ENCODE measurements at places on chromosomes 1 and 21.

DNA sequence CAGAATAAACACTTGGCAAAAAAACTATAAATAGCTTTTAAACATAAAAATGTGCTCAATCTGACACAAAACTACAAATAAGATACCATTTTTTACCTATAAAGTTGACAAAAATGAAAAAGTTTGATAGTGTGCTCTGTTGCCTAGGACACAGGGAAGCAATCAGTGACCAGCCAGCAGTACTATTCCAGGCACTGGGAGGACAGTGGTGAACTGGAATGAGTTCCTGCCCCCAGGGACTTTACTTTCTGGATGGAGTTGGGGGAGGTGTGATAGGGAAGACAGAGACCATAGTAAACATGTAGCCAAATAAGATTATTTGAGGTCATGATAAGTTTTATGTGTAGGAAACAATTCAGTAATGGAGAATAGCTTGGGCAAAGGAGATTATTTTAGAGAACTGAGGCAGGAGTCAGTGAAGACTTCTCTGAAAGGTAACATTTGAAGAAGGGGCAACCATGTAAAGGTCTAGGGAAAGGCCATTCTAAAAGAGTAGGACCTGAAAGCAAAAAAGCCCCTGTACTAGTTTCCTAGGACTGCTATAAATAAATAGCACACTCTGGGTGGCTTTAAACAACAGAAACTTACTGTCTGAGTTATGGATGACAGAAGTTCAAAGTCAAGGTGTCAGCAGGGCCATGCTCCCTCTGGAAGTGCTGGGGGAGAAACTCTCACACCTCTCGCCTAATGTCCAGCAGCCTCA, 42.0 kb downstream of the EEIG2 start:
- DNase-seq = no peak

DNA sequence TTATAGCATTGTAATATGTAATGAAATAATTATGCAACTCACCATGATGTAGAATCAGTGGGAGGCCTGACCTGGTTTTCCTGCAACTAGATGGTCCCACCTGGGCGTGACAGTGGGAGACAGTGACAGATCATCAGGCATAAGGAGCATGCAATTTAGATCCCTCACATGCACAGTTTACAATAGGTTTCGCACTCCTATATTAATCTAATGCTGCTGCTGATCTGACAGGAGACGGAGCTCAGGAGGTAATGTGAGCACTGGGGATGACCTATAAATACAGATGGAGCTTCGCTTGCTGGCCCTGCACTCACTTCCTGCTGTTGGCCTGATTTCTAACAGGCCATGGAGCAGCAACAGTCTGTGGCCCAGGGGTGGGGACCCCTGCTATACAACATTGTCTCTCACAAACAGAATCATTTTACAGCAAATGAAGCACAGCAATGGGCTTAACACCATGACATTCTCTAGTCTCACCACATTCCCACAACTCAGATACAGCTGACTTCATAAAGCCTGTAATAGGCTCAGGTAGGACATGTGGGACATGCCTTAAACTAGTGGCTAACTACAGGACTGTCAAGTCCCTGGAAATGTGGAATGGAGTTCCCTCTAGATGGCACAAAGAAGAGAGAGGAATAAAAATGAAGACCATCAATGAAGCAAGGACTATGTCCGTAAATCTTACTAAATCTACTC, 40.7 kb upstream of the SLC5A9 start:
- no peak for DNase-seq

DNA sequence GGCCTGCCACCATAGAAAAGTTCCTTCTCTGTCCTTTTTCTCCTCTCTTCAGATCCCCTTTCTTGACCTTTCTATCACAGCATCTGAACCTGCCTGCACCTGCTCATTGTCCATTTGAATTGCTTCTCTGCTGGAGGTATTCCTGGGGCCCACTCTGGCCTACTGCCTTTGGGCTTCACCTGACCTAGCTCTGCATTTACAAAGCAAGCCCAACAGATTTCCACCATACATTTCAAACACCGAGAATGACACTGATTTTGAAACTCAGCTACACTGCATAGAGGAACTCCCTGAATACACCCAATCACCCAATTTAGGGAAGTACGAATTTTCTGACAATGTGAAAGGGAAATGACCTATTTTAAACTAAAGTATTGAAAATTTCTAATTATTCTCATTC, 284.5 kb upstream of the USP25 start:
- DNase-seq = no peak

- DNase-seq = no peak
Measured at GRCh38 chr1:110227774-110228173, 17.7 kb downstream of the KCNC4 start.

- no peak for DNase-seq
Measured at GRCh38 chr1:95990033-95990432, 731.6 kb upstream of the PTBP2 start.

DNA sequence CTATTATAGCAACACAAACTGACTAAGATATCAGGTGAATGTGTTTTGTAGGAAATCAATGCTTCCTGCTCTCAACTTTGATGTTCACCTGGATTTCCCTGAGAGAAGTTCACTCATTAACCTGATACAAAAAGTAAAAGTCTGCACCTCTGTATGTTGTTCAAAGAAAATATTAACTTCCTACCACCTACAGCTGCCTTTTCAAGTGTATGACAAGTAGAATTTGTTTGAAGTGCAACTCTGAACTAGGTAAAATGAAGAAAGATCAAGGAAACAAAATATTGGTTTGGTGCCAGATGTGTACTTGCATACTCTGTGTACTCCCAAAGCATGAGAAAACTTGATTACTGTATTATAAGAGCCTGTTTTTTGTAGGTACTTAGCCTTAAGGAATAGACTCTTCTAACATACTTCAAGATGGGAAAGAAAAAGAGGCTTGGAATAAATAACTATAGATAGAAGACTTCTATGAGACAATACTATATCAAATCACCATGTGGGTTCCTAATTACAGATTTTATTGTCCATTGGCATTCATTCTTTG, 193.4 kb downstream of the APP start:
- no peak for DNase-seq

GRCh38 chr1:39690794-39691382, 345 bp downstream of the HPCAL4 start:
- DNase-seq = no peak

DNA sequence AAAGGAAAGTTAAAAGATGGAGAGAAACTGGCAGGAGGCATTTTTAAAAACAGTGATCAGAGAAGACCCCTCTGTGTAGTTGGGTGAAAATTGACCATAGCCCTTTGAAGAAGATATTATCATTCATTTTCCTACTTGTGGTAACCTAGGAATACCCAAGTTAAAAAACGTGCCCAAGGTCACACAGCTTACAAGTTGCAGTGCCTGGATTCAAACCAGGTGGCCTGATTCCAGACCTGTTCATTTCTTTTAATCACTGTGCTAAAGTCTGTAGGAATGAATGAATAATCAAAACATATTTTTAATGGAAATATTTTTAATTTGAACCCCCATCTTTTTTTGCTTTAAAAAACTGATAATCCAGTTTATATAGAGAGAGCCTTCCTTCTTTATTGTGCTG, 35.6 kb downstream of the MARK1 start:
- DNase-seq = no peak

GRCh38 chr1:70025846-70026245, 179.5 kb downstream of the LRRC40 start:
- DNase-seq = no peak

- DNase-seq = no peak
Measured at GRCh38 chr1:37189111-37189510, 154.8 kb upstream of the GRIK3 start.

GRCh38 chr1:22472596-22472995, 20.9 kb downstream of the ZBTB40 start:
- no peak for DNase-seq

- no peak for DNase-seq
Measured at GRCh38 chr1:168686666-168687065, 42.3 kb downstream of the DPT start.

- no peak for DNase-seq
Measured at GRCh38 chr1:10440305-10440704, 9.5 kb upstream of the CORT start.

DNA sequence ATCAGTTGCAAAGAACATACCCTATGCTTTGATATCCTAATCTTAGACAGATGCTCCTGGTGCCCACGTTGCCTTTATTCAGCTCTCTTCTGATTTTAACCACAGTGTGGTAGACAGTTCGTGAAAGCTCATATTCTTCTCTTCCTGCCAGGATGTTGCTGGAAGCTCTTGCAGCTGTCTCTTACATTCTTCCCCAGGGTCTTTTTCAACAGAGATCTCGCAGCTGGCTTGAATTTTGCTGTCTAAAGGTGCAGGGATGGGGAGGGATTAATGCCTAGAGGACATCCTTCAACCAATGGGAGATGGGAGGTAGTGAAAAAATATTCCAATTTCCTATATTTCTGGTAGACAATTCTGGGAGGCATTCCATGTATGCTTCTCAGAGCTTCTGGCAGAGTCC, 150.0 kb upstream of the APP start:
- no peak for DNase-seq

- no peak for DNase-seq
Measured at GRCh38 chr1:47686731-47687630, 249.1 kb downstream of the FOXD2 start.

GRCh38 chr21:33024201-33025103, 1.3 kb upstream of the OLIG2 start:
- DNase-seq = no peak

DNA sequence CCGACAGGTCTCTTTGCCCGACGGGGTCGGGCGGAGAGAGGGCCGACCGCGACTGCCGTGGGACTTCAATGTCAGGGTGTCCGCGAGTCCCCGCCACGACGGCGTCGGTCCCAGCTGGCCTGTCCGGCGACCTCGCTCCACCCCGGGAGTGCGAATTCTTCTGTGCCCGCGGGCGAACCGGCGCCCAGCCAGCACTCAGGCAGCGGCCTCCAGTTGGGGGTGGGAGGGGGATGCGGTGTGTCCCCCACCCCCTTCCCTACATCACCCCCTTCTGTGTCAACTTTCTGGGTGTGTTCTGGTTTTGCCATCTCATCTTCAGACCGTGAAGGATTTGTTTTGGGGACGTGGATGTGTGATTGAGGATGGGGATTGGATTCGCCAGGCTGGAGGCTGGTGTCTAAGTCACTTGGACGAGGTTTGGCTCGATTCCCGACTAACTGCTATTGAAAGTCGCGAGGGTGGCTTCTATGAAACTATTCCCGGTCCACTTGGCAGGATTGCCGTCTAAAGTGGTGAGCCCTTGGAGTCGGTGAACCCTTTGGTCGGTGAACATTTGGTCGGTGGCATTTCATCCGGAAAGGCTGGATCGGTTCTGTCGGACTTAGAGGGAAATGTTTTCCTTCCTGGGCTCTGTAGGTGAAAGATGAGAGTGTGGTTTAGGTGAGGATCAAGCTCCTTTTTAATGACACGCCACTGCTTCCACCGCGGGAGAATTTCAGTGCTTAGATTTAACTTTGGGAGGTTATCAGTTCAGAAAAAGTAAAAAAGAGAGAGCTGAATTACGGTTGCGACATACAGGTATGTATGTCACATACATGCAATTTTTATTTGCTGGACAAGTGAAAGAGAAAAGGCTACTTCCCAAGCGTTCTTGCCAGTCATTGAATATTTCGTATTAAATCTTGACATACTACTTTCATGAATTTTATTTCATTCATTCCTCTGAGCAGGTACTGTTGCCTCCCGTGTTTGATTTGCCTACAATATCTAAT, 771 bp downstream of the ABCD3 start:
- peak; percentile 8 for DNase-seq

- DNase-seq = peak; percentile 29
Measured at GRCh38 chr1:175757381-175758015, 14.1 kb upstream of the TNR start.

DNA sequence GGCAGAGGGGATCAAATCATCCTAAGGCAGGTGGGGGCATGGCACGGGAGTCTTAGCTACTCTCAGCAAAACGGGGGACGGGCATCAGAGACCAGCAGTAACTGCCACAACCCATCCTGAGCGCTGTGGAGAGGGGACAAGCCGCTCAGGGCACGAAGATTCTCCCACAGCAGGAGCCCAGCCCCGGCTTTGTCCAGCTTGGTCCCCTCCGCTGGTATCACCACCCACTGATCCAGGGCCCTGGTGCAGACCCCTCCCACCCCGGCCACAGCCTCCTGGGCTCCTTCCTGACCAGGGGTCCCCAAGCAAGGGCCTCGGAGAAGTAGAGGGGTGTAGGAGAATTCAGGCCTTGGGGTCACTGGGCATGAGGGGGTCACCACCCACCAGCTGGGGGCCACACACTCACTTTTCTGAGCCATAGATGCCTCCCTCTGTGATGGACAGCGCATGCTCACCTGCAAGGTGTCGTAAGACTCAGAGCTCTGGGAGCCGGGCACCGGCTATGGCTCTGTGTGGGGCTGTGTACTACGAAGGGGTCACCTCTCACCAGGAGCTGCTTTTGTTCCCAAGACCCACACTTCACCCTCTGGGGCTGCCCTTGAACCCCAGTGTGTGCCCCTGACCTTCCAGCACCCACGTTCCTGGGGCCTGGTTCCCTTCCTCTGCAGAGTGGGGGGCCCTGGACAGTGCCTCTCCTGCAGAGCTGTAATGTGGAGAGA, 2.3 kb upstream of the SMIM1 start:
- no peak for DNase-seq

DNA sequence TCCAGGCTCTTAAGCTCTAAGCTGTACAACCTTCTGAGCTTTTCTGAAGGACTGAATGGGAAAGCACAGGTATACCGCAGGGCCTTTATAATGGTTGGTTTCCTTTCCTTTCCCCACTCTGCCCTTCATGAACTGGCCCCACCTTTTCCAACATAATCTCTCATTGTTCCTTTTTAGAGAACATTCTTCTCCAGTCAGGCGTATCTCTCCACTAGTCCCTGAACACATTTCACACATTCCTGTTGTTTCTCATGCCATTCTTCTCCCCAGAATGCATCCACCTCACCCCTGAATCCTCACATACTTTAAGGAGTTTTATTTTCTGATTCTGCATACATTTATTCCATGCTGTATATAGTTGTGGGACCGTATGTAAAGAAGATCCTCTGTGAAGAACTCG, 41.3 kb downstream of the PGM1 start:
- DNase-seq = no peak

- no peak for DNase-seq
Measured at GRCh38 chr1:197912739-197913494, 4.3 kb upstream of the LHX9 start.

DNA sequence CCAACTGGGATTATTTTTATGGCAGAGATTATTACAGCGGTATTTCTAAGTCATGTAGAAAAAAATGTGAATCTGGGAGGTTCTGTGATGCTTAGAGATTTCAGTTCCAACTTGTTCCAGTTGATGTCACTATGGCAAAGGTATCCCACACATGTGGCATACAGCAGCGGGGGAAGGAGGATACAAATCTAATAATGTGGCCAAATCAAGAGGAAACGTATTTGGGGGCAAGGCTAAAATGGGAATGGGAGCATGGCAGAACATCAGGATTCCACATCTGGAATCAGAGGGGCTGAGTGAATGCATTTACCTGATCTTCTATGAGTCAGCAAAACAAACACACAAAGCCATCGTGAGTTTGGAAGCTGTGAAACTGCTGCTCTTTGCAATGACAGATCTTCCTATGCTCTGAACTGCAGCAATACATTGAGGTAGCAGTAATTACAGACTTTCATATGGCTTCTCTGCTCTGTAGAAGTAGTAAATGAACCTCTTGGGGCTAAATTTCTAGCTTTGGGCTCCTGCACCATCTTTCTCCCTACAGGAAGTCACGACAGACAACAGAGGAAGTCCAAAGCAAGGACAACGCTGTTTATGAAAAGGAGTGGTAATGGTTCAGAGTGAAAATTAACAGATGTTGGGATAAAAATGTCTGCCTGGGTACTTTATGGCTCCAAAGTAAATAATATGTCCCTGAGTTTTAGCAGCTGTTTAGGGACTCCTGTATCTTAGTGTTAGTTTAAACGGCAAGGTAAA, 55.5 kb downstream of the GABPA start:
- DNase-seq = no peak

GRCh38 chr21:40947713-40948112, 100.8 kb upstream of the DSCAM start:
- no peak for DNase-seq

Data from activated T-cell treated with anti-CD3 and anti-CD28 coated beads, Interleukin-2, amount 50 U/mL, for 72 hours (primary cell).